ENCODE measurements at places on chromosomes 5 and 9.

DNA sequence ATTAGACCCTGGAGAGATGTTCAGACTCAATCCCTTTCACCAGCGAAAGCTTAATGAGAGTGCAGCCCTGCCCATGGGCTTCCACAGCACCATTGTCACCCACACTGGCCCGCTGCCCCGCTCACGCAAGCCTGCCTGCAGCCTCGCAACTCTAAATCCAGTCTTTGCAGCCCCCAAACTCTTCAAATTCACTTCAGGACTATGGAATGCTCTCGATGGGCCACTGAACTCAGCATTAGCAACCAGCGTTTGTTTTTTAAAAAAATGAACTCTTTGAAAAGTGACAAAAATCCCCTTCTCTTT is 17.1 kb downstream of the DCANP1 start:
- DNase-seq, result no peak

DNA sequence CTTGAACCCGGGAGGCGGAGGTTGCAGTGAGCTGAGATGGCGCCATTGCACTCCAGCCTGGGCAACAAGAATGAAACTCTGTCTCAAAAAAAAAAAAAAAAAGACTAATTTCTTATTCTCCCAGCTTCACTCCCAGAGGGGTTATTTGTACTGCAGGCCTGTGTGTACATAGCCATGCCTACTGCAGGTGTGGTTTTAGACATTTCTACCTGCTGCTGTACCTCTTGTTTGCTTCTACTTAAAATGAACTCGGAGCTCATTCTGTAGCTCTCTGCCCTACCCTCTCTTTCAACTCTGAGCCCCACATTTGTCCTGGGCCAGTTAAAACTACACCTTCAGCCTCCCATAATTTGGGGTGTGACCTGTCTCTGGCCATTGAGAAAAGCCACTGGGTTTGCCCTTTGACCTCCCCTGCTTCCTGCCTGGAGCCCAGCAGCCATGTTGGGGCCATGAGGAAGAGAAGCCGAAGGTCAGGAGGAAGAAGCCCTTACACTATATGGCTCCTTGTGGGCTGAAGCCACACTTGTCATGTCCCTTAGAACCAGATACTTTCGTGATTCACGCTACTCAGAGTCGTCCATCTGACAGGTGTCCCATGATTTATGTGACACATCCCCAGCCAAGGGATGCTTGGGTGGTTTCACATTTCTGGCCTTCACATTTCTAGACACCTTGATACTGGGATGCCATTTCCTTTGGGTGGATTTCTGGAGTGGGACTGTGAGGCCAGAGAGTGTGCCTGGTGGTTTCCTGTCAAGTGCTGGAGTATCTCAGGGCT is 9.4 kb upstream of the CARD19 start:
- no peak for DNase-seq

DNA sequence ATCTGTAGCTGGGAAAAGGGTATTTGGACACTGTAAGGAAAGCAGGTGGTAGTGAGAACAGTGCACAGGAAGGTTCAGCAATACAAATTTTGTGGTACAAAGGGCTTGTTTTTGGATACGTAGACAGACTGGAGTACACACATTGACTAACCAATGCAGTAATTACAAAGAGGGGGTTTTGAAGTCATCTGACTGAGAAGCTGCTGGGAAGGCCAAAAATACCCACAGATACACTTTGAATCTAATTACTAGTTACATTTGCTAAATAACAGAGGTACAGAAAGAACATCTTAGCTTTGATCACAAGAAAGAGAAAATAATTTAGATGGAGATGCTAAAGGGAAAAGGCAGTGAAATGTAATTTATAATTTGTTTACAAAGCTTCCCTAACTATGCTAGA is 45.9 kb downstream of the PKD2L2 start:
- no peak for DNase-seq

DNA sequence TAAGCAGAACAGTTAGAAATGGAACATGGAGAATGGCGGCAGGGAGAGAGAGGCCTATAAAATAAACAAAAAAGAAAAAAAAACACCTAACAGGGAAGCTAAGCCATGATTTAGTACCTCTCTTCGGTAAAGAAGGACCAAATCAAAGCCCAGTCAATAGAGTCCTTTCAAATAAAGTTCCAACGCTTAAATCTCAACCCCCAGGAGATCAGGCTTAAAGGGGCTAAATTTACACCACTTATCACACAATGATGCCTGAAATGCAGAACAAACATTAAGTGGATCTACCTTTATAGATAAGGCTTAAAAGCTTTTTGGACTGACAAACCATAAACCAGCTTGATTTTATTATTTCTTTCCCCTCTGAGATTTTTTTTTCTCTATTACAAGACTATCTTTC is 66.3 kb downstream of the PRELID2 start:
- no peak for DNase-seq

GRCh38 chr9:70406434-70406862 is 8.0 kb downstream of the KLF9 start:
- DNase-seq, result no peak

GRCh38 chr9:103978396-103978795 is 115.7 kb upstream of the SMC2 start:
- no peak for DNase-seq

GRCh38 chr5:134103998-134104654 is 10.4 kb upstream of the TCF7 start:
- DNase-seq, result no peak

- DNase-seq, result no peak
Measured at GRCh38 chr9:98391867-98392266, 136.4 kb upstream of the TBC1D2 start.

DNA sequence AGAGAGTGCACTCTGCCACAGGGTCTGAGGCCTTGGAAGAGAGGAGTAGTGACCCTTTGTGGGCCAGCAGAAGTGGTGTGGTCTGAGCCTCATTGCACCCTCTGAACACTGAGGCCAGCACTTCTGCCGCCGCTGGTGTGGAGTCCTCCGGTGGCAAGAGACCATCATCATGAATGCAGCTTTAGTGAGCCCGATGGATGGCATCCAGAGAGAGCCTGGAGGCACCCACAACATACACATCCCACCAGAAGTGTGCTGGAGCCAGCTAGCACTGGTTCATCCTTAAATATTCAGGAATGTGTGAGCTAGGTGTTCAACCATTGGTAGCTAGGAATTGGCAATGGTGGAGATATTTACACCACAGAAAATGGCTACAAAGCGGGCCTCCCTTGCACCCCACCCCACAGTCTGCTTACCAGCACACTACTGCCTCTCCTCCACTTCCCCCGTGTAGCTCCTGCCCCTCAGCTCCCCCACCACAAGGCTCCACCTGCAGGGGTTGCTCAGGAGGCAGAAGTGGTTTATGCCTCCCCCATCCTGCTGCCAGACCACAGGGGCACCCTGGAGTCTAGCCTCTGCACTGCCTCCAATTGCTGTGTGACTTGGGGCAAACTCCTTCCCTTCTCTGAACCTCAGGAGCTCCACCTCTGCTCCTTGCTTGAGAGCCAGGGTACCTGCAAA is 16.4 kb downstream of the SLC6A7 start:
- no peak for DNase-seq

- no peak for DNase-seq
Measured at GRCh38 chr9:133490865-133491655, 12.2 kb upstream of the SLC2A6 start.

- DNase-seq, result no peak
Measured at GRCh38 chr5:5200133-5200532, 60.0 kb downstream of the ADAMTS16 start.

DNA sequence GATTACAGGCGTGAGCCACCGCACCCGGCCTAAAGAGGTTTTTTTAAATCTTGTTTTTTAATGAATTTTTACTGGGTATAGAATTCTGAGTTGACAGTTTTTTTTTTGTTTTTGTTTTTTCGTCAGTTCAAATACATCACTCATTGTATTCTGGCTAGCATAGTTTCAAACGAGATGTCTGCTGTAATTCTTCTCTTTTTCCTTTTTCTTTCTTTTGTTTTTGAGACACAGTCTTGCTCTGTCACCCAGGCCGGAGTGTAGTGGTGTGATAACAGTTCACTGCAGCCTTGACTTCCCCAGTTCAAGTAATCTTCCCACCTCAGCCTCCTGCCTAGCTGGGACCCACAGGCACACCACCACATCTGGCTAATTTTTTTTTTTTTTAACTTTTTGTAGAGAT is 2.2 kb upstream of the PRRT1B start:
- DNase-seq, result no peak

DNA sequence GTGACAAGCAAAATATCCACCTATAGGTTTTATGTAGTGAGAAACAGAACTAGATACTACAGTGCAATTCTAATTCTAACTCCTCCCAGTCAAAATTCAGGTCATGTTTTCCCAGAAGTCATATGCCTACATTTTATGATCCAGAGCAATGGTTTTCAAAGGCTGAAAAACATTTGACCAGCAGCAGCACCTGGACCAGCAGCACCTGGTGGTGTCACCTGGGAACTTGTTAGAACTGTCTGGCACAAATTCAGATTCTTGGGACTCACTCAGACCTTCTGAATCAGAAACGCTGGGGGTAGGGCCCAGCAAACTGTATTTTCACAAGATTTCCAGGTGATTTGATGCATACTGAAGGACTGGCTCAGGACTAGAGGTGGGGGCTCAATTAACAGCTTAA is 367.7 kb upstream of the RFX3 start:
- DNase-seq, result no peak

DNA sequence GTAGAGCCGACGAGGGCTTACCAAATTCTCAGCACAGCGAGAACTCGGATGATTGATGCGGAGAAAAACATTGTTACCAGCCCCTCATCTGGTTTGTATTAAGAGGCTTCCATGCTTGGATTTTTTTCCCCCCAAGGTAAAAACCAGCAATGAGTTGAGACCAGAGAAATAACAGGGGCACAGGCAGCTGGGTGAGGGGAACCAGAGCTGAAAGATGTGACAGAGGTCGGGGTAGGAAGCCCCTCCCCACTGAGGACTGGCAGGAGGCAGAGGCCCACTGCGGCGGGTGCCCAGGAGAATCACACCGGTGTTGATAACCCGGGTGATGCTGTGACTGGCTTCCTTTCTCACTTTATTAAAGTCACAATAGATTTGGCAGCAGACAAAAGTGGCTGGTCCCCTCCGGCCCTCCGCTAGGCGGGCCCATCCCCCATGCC is 116.5 kb upstream of the PHYKPL start:
- no peak for DNase-seq

GRCh38 chr5:171957591-171958251 is 48.7 kb downstream of the FBXW11 start:
- peak; percentile 2 for DNase-seq

DNA sequence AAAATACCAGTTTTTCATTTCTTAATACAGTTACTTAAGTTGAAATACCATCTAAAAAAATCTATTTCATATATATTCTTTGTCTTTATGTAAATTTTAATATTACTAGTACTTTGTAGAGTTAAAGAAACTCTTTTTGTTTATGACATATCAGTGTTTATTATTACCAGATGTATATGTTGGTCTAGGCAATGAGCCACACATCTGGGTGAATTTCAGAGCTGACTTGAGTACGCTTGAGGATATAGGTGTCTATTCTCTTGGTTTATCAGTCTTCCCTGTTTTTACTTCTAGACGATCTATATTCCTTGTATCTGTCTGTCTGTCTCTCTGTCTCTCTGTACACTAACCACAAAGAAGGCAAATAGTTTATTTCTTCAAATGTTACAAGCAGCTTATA is 2.9 kb downstream of the SMAD5 start:
- DNase-seq, result no peak

GRCh38 chr5:138192826-138193225 is 13.9 kb downstream of the KIF20A start:
- DNase-seq, result no peak

- DNase-seq, result no peak
Measured at GRCh38 chr9:91071184-91071990, 269.8 kb downstream of the SYK start.

DNA sequence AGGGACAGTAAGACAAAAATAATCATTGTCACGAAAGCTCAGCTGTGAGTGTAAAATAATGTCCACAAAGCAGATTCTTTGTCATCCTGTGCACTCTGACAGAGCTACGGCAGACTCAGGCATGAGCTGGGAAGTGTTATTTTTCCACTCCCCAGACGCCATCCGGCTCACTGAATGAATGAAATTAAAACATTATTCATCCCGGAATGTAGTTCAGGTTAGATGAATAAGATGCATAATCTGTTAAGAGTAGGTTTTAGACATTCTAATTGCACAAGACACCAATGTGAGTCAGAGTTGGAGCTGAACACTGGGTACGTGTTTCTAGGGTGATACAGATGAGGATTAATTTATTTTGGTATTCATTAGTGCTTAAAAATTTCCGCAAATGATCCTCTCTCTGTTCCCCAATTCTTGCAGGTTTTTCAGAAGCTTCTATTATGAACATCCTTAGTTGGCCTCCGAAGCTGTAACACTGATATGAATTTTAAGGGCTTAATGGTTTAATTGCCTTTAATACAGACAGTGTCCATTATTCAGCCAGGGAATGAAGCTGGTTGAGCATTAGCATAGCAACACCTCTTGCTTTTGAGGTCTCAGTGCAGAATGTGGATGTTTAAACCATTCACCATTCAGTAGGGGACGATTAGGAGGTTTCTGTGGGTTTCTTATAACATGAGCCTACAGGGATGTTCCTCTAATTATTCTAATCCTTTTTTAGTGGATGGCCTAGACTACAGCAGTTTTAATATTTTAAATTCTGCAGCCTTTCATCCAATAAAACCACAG is 65.6 kb upstream of the FRRS1L start:
- DNase-seq, result no peak

GRCh38 chr5:164191240-164191639 is 685.8 kb downstream of the MAT2B start:
- no peak for DNase-seq

- no peak for DNase-seq
Measured at GRCh38 chr9:121860744-121861143, 209.3 kb downstream of the DAB2IP start.

GRCh38 chr5:173581408-173582215 is 34.8 kb downstream of the BOD1 start:
- DNase-seq, result no peak

DNA sequence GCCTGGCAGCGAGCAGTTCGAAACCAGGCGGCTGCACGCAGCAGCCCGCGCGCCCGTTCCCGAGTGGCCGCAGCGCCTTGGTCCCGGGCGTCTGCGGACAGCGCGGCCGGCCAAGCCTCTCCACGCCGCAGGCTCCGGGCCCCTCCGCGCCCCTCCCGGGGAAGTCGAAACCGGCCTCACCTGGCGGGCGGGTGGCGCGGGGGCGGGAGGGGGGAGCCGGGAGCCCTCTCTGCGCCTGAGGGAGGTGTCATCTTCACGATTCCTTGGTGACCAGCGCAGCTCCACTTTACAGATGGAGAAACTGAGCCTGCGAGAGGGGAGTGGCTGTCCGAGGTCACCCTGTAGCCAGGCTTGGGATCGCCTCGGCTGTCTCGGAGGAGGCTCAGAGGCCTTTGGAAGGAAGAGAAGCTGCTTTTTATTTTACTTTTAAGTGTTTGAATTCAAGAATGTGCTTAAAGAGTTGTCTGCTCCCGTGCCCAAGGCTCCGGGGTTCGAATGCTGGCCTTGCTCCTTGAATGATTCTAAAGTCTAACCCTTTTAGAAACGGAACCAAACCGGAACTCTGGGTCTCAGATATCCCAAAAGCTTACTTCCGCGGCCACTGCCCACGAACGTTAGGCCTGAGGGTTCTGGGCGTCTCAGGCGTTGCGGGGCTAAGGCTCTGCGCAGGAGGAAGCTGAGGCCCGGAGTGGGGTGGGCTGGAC is 662 bp downstream of the SUSD3 start:
- DNase-seq, result no peak

Data from activated naive CD4-positive, alpha-beta T cell (primary cell).